ENCODE measurements at places on chromosomes 3 and 15.
A peak's percentile ranks its signal among the peaks of the same experiment; 100 is the strongest.

DNA sequence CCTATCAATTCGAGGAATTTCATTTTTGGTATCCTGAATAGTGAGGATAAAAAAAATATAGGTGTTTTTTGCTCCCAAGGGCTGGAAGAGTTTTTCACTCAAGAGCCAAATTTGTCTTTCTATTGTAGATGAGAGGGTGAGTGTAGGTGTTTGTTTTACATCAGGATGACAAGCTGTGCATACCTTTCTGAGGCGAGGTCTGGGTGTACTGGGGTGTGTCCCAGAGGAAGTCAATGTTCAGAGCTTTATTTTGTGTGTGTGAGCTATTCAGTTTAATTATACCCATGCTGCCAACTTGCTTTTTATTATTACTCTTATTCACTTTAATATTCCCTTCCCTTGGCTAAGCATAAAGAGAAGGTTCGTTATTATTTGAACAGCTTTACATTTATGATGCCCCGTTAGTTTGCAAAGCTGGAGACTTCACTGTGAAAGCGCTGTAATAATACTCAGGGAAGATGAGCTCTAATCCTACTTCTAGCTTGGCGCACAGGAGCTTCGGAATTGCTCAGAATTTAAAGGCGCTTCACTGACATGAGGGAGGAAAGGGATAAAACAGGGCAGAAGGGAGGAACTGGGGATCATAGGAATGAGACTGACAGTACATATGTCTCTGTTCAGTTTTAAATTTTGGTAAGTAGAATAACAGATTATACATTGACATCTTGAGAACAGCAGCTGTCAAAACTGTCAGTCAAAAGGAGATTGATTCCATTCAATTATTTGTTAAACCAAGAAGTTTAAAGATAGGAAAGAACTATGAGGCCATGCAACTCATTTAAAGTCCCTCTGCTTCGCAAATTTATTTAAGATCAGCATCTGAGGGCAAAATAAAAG, 117.7 kb upstream of the TP63 start:
- no peak for DNase-seq

DNA sequence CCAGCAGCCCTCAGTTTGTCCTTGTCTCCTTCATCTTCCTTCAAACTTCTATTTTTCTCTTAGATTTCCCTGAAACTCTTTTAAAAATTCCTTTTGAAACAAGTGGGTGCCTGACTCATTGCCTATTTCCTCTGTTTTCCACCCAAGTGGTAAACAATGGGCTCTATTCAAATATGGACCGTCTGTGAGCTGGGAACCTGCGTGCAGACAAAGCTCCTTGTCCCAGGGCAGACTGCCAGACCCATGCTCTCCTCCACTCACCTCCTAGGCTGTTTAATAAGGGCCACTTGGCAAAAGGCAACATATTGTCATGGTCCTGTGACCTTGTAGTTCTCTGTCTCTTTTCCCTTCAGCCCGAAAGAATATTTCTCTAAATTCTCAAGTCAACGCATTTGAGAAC, 332.7 kb upstream of the THBS1 start:
- DNase-seq = no peak

DNA sequence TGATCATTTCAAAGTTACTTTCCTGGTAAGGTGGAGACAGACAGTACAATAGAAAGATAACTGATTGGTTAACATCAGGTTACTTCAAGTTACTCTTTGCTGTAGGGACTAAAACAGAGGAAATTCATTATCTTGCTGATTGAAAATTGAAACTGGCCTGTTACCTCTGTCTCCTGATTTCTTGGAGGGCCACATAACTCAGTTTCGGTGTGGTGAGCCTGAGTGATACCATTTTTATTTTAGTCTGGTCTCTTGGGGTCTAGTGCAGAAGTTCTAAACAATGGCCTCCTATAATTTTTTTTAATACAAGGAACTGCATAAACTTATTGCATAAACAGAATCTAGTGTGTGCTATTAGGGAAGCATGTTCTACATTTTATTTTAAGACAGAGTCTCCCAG, 1.2 kb upstream of the ICE2 start:
- no peak for DNase-seq

DNA sequence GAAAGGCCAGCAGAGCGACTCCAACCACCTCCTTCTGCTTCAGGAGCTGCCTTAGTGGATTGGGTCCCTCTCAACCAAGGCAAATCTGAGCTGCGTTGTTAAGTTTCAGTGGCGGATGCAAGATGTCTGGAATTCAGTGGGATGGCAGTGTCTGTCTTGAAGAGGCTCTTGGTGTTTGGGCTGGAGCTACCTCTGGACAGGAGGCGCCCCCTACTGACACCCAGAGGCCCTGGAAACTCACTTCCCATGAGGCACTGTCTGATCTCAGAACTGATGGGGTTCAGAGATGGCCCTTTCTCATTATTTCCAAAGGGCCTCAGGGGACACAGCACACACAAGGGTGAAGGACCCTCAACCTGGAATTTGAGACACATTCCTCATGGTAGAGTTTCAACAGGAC, 6.0 kb upstream of the SLC28A1 start:
- peak; percentile 41 for DNase-seq

DNA sequence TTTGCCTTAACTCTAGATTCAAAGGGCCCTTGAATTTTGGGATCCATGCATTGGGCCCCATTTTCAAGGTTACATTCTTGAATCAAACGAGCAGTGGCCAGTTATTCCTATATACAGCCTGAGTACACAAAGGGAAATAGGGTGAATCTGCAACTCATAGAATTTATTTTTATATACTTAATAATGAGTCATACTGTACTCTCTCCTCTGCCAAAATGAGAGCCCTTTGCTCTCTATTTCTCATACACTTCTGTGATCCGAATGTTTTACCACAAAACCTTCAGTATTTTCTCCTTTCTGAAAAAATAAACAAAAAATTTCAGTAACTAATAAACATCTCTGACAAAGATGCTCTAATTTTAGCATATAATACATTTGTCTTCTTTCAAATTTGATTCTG, 116.7 kb downstream of the SERPINI1 start:
- DNase-seq = no peak

- DNase-seq = no peak
Observed at GRCh38 chr3:128491941-128492670, 895 bp downstream of the GATA2 start.

DNA sequence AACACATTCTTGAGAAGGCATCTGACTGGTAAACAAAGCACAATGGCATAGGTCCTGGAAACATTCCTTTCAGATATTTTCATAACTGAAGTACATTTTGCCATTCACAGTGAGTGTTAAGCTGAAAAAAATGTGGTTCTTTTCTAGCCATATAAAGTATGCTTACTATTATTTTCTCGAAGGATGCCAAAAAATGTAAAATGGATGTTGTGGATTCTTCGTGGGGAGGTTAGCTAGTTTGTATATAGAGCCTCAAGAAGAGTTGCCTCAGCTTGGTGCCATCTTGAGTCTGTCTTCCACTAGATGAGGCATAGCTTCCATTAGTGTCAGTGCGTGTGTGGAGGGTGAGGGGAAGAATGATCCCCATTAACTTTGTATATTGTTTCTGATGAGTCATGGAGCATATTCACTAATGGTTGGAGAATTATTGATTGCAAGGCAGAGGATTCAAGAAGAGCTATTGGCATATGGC, 4.1 kb downstream of the MBNL1 start:
- DNase-seq = no peak

DNA sequence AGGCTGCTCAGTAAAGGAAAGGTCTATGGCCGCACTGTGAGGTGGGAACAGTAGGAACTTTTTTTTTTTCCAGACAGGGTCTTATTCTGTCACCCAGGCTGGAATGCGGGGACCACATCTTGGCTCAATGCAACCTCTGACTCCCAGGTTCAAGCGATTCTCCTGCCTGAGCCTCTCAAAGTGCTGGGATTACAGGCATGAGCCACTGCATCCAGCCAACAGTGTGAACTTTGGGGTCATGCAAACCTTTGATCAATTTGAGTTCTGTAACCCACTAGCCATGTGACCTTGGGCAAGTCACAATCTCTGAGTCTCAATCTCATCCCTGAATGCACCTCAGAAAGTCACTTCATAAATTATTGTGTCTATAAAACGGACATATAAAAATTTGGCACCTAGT, 286.8 kb upstream of the CTNNB1 start:
- DNase-seq = no peak

DNA sequence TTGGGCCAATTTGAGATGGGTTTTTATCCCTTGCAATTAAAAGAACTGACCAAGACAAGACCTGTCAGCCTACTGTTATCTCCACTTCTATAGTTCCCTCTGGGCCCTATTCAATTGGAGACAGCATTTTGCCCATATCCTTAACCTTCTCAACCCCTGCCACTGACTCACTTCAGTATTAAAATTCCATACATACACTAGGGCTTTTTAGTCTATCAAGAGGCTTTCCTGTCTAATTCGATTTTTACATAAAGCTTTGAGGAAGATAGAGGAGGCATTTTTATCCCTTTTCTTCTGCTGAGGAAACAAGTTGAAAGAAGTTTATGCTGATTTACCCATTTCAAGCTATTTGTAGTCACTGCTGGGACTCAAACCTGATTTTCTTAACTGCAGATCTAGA, 51.1 kb downstream of the GTF2E1 start:
- no peak for DNase-seq

GRCh38 chr3:148128136-148128535, 569.6 kb upstream of the AGTR1 start:
- DNase-seq = no peak

DNA sequence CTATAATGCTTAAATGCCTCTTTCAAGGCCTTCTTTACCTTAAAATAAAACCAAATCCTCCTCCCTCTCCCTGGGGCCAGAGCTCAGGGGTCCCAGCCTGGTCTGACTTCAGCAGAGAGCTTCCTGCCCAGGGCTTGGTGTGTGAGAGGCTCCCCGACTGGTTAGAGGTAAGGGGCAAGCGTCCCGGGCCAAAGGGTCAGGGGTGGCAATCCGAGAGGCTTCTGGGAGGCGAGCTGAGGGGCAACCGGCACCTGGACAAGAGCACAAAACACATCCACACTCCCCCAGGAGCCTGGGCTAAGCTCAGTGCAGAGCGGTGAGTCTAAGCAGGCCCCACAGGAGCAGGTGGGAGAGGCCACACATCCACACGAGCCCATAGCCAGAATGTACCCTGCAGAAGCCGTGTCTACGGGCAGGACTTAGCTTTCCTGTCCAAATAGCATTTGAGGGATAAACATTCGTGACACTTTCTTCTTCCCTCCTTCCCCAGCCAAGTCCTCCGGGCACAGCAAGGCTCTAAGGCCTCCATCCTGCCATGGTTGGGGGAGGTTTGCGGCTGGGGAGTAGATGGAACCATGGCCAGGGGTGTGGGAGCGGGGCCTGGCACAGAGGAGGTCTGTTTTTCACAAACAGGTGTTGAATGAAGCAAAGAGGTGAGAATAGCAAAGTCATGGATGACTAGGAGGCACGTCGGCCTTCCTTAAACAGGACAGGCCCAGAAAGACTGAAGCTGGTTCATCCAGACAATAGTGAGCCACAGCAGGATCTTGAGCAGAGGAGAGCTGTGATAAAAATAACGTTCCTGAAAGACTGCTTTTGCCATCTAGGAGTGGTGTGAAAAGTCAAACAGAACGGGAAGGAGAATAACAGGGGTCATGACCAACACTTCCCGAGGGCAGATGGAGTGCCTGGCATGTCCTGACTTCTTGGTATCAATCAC, 98.7 kb upstream of the IQSEC1 start:
- no peak for DNase-seq

DNA sequence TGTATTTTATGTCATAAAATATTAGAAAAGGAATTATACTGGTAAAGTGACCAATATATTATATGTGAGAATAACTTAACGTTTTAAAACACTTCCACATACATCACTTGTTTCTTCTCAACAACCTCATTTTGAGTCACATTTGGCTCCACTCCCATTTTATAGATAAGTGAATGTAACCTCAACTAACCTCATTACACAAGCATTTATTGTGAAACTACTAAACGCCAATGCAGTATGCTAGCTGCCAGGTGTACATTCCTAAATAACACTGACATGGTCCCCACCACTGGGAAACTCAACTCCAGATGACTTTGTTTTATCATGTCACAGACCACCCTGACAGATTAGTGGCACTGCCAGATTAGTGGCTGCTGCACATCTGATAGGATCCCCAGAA, 249.7 kb upstream of the CNTN4 start:
- no peak for DNase-seq

GRCh38 chr3:118968111-118968510, 66.5 kb downstream of the IGSF11 start:
- DNase-seq = no peak

DNA sequence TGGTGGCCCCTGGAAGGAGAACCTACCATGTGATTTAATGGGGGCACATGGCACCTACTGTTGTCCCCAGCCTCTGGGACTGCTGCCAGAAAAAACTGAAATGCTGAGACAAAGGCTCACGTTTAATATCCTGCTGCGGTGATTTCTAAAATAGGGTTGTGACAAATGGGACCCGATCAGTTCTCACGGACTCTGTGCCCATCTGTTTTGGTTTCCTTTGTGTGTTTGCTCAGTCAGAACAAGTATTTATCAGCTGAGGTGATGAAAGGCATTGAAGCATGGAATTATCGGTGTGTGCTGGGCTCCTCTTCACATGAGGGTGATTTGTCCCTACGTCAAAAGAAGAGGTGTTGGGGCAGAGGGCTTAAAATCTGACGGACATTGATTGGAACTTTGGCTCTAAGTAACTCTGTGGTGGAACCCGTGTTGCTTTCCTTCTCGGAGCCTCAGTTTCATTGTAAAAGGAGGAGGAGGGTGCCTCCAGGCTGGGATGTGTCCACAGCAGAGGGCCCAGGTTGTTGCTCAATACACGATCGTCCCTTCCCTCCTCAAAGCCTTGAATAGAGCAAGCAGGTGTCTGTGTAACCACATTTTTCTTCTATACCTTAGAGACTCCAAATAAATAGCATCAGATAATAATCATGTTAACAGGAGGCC, 283.3 kb upstream of the RGMA start:
- no peak for DNase-seq

DNA sequence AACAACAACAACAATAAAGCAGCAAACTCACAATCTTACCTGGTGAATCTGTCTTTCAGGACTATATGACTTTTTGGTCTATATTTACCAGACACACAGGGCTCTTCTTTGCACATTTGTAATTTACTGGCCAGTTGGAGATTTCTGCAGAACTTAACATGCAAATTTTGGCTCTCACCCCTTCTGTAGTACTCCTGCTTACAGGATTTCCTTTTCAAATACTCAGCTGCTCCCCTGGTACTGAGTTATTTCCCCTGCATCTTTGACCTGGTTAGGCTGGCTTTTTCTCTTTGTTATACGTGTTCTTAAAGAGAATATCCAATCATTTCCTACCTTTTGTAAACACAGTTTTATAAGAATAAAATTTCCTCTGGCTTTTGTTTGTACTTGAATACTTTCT, 228.0 kb downstream of the MBNL1 start:
- DNase-seq = no peak
